Right lung (tissue), 10 donors: ENCODE measurements at places on chromosomes 7 and 10. TPM values are rescaled to one million over a fixed set of nuclear protein-coding genes. Genes with fewer than 3 reads are reported as not detected.

- no peak for DNase-seq
Observed at GRCh38 chr10:43045631-43046287, 31.1 kb upstream of the RET start.

SRGN gene
- 37.3 TPM for polyA plus RNA-seq

PPP1R9A gene
- 12.9 TPM for polyA plus RNA-seq

DNA sequence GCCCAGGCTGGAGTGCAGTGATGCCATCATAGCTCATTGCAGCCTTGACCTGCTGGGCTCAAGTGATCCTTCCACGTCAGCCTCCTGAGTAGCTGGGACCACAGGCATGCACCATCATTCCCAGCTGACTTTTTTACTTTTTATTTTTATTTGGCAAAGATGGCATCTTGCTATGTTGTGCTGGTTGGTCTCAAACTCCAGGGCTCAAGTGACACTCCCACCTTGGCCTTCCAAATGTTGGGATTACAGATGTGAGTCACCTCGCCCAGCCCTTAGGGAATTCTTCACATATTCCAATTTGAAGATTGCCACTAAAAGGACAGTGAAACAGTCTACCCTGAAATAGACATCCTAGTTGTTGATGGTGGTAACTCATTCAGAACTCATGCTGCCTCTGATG lies 27.7 kb downstream of the SUGCT start:
- DNase-seq, result no peak

CYP2C19 gene
- 0.12 TPM for polyA plus RNA-seq

NACAD gene
- polyA plus RNA-seq, result 5.7 TPM
